CD8-positive, alpha-beta memory T cell (primary cell): ENCODE measurements at places on chromosomes 12 and 14.

DNA sequence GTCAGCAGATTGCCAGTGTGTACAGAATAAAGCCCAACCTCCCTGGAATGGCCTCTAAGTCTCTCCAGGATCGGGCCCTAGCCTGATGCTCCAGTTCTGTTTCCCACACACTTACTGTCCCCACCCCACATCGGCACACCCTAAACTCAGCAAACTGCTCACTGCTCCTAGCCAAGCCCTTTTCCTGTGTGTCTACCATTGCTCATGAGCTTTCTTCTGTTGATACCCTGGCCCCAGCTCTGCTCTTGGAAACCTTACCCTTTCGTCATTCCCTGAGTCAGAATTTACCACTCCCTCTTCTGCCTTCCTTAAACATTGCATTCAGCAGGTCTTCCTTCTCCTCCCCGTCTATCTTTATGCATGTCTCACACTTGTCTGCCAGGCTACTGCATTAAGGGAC lies 158.9 kb downstream of the TMX1 start:
- no peak for DNase-seq

DNA sequence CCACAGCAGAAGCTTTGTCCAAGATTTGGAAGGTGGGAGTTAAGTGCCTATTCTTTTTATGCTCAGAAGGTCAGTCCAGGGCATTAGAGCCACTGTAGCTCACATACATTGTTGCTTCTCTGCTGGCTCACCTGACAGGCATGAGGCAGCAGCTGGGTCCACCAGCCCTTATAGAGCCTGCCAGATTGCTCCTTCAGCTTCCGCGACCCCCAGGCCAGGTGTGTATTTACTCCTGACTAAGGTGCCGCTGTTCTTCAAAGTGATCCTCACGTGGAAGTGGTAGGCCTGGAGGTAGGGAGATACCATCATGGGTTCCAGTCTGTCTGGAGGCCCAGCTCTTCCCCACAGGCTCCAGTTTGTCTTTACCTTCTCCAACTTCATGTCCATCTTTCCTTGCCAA lies 17.5 kb upstream of the CPM start:
- DNase-seq: no peak

GRCh38 chr12:129927316-129927900 lies 23.6 kb upstream of the TMEM132D start:
- DNase-seq: no peak

DNA sequence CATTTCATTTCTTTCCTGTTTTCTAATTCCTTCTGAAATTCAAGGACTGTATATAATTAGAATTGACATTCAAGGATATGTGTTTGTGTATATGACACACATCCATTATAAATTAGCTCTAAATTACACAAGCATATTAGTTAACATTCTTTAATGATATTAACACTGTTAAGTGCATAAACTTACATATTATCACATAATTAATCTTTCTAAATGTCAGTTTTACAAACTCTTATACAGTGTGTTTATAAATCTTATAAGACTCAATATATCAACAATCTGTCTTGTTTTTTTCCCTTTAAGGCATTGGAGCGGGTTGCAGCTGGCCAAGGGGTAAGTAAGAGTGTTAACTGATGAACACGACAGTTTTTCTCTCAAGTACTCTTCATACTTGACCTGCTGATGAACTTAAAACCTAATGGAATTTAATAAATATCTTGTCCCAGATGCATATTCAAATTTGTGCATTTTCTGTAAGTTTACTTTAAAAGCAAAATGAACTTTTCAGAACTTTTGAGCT lies 76.1 kb downstream of the METTL25 start:
- DNase-seq: no peak

DNA sequence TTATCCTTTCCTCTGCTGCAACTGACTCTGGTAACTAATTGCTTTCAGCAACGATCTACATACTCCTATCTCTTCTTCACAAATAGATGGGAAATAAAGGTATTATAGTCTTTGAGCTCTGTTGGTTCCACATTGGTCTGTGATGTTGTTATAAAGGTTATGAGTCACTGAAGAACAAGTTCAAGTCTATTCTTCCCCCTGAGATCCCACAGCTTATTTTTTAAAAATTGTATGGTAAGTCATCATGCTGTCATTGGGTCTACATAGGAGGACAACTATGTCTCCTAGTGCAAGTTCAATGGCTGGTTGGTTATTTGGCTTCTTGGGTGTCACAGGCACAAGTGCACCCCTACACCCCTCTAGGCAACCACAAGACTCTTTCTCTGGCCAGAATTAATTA lies 49.6 kb upstream of the PTCSC3 start:
- no peak for DNase-seq

GRCh38 chr12:6367065-6367968 lies 8.0 kb downstream of the SCNN1A start:
- DNase-seq: peak; percentile 73

DNA sequence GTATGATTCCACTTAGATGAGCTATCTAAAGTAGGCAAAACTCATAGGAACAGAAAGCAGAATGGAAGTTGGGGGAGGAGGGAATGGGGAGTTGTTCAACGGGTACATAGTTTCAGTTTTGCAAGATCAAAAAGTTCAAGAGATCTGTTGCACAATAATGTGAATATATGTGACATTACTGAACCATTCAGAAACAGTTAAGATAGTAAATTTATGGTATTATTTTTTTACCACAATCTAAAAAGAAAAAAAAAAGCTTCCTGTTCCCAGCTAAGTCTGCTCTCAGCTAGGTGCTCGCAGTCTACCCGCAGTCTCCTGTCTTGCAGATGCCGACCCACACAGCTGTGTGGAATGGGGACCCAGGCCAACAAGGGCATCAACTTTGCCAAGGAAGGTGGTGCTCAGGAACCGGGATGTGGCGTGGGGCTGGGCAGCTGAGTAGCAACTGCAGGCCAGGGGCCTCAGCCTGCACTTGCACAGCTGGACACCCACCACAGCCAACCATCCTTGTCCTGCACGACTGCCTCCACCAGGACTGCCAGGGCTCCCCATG lies 15.3 kb upstream of the ANO6 start:
- DNase-seq: no peak

DNA sequence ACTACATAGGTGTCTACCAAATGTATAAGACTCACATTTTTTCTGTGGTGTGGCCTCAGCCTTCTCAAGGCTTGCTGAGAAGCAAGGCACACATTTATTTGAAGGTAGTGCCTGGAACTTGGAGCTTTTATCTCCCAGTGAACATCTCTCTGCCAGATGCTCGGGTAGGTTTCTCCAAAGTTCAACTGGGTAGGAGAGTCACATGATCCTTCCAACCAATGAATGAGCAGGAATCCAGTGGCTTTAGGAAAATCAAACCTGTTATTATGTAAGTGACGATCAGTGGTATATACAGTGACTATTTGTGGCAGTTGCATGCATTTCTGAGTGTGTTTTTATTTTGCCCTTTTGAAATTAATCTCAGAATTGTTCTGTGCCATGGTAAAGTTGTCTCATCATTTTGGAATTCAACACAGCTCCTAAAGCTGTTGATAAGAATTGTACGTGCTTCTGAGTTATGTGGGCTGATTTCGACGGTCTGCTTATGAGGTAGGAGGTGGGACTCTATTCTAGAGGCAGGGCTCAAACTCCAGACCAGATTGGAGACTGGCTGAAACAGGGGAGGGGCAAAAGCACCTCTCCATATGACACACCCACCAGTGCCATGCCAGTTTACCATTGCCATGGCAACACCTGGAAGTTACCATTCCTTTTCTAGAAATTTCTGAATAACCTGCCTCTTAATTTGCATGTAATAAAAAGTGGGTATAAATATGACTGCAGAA lies 57.6 kb downstream of the EID3 start:
- no peak for DNase-seq

DNA sequence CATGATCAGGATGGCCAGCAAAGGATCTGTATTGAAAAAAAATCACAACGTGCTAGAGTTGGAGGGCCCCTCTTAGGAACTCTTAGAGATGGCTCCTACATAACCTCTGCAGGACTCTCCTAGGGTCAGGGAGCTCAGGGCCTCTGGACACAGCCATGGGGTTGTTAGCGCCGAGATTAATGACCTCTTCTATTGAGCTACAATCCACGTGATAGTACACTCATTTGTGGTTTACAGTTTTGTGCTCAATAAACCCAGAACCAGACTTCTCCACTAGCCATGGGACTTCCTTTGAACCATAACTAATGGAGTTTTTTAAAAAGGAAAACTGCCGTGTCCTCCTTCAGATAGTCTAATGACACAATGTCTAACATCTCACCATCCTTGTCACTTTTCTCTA lies 29.6 kb upstream of the HDAC7 start:
- DNase-seq: no peak

- DNase-seq: no peak
These were observed 604.9 kb downstream of the MED13L start for GRCh38 chr12:115672506-115673080.

DNA sequence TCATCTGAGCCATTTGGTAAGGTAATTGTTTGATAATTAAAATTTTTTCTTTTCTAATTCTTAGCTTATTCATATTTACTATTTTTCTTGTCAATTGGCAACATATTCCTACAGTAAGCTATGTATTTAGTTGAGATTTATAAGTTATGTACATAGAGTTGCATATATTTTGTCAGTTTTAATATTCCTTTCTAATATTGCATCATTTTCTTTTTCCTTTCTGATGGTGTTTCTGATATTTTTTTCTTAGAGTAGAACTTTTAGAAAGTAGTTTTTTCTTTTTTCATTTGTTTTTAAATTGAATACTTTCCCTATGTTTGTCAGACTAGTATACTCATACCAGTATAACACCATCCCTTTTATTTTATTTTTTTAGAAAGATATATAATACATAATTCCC lies 131.3 kb downstream of the TTC6 start:
- no peak for DNase-seq

DNA sequence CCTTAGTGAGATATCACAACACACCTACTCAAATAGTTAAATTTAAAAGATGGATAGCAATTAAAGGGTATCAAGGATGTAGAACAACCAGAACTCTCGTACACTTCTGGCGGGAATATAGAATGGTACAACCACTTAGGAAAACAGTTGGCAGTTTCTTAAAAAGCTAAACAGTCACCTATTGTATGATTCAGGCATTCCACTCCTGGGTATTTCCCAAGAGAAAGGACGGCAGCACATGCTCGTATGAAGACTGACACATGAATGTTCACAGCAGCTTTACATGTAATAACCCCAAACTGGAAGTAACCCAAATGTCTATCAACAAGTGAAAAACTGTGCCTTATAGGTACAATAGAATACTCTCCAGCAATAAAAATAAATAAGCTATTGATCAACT lies 465.2 kb downstream of the VRK1 start:
- DNase-seq: no peak

DNA sequence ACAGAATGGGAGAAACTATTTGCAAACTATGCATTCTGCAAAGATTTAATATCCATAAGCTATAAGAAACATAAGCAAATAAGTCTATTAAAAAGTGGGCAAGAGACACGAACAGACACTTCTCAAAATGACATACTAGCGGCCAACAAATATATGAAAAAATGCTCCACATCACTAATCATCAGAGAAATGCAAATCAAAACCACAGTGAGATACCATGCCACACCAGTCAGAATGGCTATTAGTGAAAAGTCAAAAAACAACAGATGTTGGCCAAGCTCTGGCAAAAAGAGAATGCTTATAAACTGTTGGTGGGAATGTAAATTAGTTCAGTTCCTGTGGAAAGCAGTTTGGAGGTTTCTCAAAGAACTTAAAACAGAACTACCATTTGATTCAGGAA lies 121.3 kb downstream of the KCNMB4 start:
- no peak for DNase-seq

DNA sequence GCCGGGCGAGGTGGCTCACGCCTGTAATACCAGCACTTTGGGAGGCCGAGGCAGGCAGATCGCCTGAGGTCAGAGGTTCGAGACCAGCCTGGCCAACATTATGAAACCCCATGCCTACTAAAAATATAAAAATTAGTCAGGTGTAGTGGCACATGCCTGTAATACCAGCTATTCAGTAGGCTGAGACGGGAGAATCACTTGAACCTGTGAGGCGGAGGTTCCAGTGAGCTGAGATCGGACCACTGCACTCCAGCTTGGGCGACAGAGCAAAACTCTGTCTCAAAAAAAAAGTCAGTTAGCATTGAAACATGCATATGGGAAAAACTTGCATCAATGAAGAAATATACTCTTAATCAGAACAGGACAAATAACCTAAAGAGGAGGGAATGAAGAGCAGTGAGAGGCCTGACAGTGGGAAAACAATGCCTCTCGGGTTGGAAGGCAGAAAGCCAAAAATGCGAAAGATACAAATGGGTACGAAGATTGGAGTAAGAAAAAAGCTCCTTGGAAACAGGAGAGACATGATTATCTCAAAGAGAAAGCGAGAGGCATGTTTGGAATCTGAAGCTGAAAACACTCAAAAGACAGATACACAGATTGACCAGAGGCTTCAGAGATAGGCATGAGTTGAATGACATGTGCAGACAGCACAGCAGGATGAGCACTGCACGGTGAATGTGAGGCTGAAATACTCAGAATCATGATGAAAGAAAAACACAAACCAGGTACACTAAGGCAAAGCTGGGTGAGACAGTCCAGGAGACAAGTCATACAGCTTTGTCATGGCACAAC lies 30.6 kb downstream of the RESF1 start:
- no peak for DNase-seq

GRCh38 chr12:117863002-117863709 lies 105.6 kb downstream of the KSR2 start:
- no peak for DNase-seq

GRCh38 chr12:96146747-96147146 lies 47.4 kb upstream of the ELK3 start:
- no peak for DNase-seq

- no peak for DNase-seq
These were observed 73.8 kb upstream of the TBX3 start for GRCh38 chr12:114757684-114758325.

DNA sequence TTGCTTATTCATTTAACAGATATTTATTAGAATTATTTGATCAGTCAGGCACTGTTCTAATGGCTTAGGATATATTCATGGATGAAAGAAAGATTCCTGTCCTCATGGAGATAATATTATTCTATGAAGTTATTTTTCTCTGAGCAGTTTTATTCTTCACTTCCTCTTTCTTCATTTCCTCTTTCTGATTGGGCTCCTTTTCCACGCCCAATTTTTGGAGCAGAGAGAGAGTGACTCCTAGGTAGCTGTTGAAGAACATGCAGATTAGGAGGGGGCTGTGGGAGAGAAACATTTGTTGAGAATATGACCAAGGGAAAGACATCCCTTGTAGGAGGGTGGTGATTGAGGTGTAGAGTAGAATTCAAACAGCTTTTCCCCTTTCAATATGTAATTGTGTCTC lies 6.0 kb upstream of the YARS2 start:
- no peak for DNase-seq
